Activated naive CD4-positive, alpha-beta T cell treated with anti-CD3 and anti-CD28 coated beads for 36 hours (primary cell): ENCODE measurements at places on chromosomes 5 and 9.

GRCh38 chr5:135635451-135635850 is 56.7 kb upstream of the CXCL14 start:
- DNase-seq, result no peak

GRCh38 chr9:126111556-126111955 is 215.1 kb upstream of the MVB12B start:
- no peak for DNase-seq

- no peak for DNase-seq
Observed at GRCh38 chr5:67094476-67095300, 101.9 kb downstream of the CD180 start.

GRCh38 chr9:131976157-131977108 is 103.2 kb downstream of the MED27 start:
- no peak for DNase-seq

GRCh38 chr9:135330685-135331590 is 148.6 kb upstream of the PPP1R26 start:
- no peak for DNase-seq

DNA sequence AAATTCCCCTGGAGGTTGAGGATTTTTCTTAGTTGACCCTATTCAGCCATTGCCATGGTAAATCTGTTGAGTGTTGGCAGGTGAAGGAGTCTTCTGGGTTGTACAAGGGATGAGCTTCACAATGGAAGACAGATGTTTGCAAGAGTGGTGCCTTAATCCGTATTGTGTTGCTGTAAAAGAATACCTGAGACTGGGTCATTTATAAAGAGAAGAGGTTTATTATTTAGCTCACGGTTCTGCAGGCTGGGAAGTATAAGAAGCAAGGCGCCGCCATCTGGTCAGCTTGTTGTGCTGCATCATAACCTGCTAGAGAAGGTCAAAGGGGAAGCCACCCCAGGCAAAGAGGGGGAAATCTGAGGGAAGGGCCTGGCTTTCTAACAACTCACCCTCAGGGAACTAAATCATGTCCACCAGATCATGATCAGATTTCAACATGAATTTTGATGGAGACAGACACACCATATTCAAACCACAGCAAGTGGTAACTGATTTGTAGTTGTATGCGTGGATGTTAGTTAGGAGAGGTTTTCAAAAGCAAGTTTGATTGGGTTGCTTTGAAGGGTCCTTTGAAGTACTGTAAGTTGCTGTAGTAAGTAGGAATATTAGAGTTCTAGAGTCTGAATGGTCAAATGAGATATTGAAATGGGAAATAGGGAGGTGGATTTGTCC is 2.5 kb downstream of the TNPO1 start:
- peak; percentile 74 for DNase-seq

DNA sequence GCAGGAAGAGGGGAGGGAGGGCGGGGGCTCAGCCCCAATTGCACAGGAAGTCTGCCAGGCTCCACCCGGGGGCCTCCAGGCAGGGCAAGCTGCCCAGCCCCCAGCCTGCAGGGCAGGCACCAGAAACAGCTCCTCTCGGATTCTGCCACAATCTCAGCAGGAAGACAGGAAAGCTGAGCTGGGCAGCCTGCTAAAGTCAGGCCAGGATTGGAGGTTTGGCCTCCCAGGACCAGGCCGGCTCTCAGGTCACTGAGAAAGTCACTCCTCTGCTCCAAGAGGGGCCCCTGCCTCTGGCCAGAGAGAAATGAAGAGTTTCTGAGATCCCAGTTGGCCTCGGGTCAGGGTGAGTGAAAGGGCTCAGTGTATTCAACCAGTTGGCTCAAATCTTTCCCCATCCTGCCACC is 54.6 kb upstream of the STXBP1 start:
- no peak for DNase-seq

DNA sequence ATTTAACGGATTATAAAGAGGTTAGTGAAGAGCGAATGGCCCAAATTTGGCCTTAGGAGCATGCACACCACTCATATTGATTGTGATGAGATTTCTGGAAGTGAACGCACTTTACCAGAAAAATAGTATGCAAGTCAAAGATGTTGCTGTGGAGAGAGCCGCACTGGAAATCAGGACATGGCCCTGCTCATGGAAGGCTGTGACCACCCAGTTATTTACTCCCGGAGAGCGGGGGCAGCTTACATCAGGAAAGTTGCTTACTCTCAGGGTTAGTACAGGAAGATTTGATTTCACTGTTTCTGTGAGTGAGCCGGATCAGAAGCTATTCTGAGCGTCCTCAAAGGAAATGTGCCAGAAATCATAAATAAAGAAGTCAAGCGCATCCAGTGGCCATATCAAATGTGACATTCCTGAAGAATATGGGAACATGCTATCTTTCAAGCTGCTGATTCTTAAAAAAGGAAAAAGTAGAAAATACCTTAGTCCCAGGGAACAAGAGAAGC is 42.9 kb upstream of the STRBP start:
- DNase-seq, result no peak

GRCh38 chr5:152136321-152136720 is 211.7 kb upstream of the GLRA1 start:
- DNase-seq, result no peak

DNA sequence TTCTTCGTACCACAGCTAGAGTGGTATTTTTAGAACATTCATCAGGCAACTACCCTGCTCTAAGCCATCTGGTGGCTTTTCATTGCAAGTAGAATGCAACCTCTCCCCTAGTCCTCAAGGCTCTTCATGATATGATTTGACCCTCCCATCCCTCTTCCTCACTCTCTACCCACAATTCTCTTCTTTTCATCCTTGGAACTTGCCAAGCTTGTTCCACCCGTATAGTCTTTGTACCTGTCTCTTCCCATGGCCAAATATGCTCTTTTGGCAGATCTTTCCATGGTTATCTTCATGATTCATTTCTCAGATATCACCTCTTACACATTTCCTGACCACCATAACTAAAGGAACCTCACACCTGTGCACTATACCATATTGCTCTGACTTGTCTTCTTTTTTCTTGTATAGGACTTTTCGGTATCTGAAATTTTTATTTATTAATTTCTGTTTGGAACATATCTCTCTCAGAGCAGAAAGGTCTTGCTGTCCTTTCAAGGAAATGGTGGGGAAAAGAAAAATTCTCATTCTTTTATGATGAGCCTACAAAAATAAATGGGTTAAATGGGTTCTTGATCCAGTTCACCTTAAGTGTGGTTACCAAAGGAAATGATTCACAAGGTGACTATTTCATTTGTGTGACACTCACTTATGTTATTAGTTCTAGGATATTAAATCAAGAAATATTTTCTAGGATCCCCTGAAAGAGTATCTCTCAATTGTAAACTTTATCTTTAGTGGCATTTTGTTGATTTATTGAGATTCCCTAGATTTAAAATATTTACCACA is 3.7 kb upstream of the CD274 start:
- no peak for DNase-seq

- DNase-seq, result no peak
Observed at GRCh38 chr5:133927300-133928180, 40.9 kb downstream of the C5orf15 start.

GRCh38 chr5:5424736-5425135 is 2.3 kb downstream of the ICE1 start:
- peak; percentile 48 for DNase-seq

GRCh38 chr9:109307380-109308240 is 13.2 kb downstream of the EPB41L4B start:
- DNase-seq, result no peak

DNA sequence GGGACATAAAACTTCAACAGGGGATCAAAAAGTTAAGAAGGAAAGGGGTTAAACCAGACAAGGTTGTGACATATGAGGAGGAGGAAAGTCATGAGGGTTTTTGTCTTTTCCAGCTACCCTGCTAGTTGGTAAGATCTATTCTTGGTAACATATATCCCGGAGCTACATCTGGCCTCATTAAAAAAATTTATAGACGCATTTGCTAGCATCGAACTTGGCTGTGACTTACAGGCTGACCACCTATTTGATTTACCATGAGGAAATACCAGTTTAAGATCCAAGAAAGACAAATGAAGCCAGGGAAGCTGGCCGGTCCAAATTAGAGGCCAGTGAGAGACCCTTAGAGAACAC is 87.6 kb upstream of the NIPAL4 start:
- DNase-seq, result no peak

DNA sequence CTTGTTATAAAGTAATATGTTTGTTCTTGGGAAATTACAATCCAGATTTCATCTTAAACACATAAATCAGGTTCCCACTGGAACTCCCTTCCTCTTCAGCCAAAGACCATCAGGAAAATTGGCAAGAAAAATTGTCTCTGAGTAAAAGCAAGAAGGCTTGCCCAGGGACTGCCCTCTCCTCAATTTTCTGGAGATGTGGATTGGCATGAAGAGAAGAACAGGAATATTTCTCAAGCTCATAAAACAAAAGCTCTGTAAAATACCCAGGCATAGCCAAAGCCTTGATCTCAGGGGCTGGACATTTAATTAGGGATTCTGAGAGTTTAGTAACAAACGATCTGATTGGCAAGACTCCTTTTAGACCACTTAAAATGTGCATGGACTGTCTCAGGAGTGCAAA is 223.4 kb downstream of the ZNF608 start:
- no peak for DNase-seq

GRCh38 chr5:158634714-158635113 is 465.0 kb downstream of the EBF1 start:
- no peak for DNase-seq

- DNase-seq, result peak; percentile 8
Observed at GRCh38 chr5:67581203-67581602, 384.6 kb upstream of the CD180 start.

GRCh38 chr5:109305352-109305751 is 104.4 kb downstream of the PJA2 start:
- no peak for DNase-seq

GRCh38 chr9:81237565-81238231 is 451.6 kb downstream of the TLE1 start:
- DNase-seq, result no peak

- no peak for DNase-seq
Observed at GRCh38 chr5:24817966-24818365, 173.2 kb upstream of the CDH10 start.

DNA sequence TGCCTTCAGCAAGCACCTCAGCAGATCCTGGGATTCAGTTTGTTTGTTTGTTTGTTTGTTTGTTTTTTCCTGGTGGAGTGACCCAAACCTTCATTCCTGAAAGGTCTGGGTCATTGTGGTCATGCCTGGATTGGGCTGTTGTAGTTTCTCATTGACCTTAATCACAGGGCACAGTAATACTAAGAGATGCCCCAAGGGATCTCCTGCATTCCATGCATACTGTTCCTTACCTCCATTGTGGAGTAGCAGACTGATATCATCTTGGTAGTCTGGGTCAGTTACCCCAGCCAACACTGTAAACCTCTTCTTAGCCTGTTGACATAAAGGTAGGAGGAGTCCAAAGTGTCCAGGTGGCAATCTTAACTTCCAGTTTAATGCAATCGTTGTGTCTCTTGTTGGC is 1466.7 kb upstream of the CDH9 start:
- no peak for DNase-seq
